ENCODE measurements at places on chromosomes 5 and 9.

GRCh38 chr5:9892696-9893095 is 262.5 kb upstream of the TAS2R1 start:
- no peak for DNase-seq

GRCh38 chr9:85213650-85214607 is 527.8 kb downstream of the AGTPBP1 start:
- no peak for DNase-seq

- no peak for DNase-seq
These were observed 1176.3 kb downstream of the CDH18 start for GRCh38 chr5:18811661-18812060.

DNA sequence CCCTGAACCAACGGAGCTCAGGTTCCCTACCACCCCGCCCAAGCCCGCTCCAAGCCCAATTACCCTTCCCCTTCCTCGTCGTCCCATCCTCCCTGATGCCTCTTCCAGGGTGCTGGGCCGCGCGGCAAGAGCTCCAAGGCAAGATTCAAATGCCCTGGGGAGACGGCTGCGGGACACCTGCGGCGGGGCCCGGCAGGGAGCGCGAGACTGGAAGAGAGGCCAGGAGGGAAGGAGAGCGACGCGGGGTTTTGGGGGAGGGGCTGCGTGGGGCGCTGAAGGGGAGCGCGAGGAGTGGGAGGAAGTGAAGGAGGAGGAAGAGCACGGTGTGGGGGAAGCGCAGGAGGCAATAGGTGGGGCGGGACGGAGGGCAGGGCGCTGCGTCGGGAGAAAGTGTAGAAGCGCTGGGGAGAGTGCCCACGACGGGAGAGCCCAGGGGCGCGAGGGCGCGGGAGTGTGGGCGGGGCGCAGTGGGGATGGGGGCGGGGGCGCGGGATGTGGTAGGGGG is 975 bp upstream of the NXNL2 start:
- peak; percentile 22 for DNase-seq

- DNase-seq: no peak
These were observed 808.5 kb downstream of the CDH9 start for GRCh38 chr5:26229848-26230247.

DNA sequence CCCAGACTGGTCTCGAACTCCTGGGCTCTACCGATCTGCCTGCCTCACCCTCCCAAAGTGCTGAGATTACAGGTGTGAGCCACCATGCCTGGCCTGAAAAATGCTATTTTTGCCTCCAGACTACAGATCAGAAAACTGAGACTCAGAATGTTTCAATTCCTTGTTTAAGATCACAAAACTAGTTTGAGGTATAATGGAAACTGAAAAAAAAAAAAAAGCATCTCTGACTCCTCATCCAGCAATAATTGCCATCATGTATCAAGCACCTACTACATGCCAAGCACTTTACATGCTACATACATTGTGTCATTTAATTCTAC is 35.6 kb downstream of the PLAC8L1 start:
- no peak for DNase-seq

GRCh38 chr5:148739023-148739422 is 84.7 kb upstream of the HTR4 start:
- no peak for DNase-seq

GRCh38 chr9:33180526-33181184 is 13.5 kb upstream of the B4GALT1 start:
- DNase-seq: no peak

DNA sequence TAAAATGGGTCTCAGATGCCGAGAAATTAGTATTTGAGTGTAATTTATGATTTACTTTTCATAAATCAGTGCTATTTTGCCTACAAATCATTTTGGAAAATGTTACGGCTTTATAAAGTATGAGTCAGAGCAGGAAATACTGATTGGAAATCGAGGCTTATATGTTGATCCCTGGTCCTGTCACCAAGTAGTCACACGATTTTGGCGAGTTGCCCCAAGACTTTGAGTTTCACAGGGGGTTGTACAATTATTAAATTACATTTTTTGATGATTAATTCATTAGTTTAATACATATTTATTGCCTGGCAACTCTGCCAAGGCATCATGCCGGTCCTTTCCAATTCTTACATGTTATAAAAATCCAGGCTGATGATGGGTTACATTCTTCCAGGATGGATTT is 443.9 kb upstream of the KLF4 start:
- DNase-seq: no peak

DNA sequence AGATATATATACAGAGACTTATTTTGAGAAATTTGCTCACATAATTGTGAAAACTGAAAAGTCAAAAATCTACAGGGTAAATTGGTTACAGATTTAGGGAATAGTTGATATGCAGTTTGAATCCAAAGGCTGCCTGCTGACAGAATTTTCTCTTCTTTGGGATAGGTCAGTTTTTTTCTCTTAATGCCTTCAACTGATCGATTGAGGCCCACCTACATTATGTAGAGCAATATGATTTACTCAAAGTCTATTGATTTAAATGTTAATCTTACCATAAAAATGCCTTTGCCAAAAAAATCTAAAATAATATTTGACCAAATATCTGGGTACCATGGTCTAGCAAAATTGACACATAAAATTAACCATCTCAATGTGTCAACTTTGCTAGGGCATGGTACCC is 3.9 kb upstream of the GHR start:
- no peak for DNase-seq

DNA sequence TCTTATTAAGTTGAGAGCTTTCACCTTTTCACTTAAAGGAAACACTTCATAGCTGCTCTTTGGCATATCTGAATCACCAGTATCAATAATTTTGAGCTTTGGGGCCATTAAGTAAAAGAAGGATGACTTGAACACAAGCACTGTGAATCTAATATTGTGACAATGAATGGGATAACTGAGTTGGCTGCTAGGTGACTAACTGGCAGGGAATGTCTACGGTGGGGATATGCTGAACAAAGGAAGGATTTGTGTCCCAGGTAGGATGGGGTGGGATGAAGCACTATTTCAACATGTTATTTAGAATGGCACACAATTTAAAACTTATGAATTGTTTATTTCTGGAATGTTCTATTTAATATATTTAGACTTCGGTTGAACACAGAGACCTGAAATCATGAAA is 123.6 kb downstream of the TEX10 start:
- no peak for DNase-seq

- peak; percentile 44 for DNase-seq
These were observed 2.1 kb upstream of the OGN start for GRCh38 chr9:92406477-92406876.

GRCh38 chr5:95762652-95763041 is 31.5 kb downstream of the RHOBTB3 start:
- no peak for DNase-seq

GRCh38 chr9:121562301-121562700 is 62.7 kb upstream of the GGTA1 start:
- no peak for DNase-seq

DNA sequence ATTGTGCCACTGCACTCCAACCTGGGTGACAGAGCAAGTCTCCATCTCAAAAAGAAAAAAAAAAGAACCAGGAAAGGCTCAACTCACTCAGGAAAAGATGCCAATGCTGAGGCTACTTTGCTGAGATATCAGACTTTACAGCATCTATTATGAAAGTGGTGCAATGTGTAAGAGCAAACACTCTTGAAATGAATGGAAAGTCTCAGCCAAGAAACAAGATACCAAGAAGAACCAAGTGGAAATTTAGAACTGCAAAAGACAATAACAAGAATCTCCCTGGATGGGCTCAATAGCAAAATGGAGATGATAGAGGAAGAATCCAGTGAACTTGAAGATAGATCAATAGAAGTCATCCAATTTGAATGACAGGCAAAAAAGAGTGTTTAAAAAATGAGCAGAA is 37.7 kb downstream of the TSPAN17 start:
- no peak for DNase-seq

DNA sequence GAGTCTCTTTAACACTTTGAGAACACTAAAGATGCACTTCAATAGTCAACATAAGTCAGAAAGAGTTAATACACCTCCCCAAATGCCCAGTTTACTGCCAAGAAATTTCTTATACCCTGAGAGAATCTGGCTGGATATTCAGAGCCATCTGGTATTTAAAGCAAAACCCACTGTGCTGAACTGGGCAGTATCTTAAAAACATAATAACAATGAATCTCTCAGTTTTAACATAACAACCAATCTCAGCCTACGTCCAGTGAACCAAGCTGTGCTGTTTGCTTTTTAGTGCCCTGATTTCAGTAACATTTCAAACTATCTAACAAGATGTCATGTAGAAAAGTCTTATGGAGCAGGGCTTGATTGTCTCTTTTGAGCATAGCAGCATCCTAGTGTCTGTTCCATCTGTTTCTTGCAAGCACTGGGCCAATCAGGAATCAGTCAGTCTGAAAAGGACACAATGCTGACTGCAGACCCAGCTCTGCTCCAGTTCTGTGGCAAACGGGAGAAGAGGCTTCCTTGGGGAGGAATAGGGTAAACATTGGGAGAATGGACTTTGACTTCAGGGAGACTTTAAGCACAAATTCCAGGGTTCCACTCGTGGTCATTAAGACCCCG is 43.6 kb upstream of the FAM81B start:
- DNase-seq: no peak

DNA sequence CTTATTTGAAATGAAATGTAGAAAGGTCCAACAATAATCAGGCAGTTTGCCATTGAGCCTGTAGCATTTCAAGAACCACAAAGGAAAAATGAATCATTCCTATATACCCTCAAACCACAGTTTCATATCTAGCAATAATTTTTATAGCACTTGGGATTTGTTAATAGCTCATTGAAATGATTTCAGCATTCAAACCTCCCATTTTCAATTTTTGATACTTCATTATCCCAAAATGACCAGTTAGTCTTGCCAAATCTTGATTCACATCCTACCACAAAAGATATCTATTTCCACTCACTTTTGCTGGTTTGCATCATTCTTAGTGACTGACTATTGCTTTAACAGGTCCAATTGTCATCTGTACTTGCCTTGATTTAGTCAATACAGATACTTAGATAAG is 790.1 kb downstream of the TLE1 start:
- no peak for DNase-seq

DNA sequence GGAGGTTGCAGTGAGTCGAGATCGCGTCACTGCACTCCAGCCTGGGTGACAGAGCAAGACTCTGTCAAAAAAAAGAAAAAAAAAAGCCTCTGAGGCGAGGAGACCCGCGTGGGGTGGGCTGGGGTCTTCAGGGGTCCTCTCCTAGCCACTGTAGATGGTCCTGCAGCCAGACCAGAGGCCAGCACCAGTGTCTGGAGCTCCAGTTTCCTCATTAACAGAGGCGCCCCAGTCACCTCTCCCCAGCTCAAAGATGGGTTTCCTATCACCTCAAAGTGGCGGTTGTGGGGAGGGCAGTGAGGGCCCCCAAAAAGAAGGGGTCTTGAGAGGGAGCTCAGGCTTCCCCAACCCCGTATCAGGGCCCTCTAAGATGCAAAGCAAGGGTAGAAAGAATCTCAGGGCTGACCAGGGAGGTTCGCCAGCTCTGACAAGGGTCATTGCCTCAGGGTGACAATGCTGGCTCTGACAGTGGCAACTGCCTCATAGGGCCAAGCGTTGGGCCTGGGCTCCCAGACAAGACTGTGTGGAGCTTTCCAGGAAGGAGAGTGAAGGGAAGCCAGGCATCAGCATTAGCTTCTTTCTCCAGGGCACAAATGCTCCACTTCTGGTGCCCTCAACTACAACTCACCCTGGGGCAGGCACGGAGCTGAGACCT is 15.0 kb downstream of the STK10 start:
- DNase-seq: no peak
